ENCODE measurements at places on chromosomes 7 and 10.

- DNase-seq: no peak
Observed at GRCh38 chr10:103792547-103792946, 62.8 kb downstream of the SH3PXD2A start.

GRCh38 chr7:139358541-139359365, 941 bp upstream of the LUC7L2 start:
- no peak for DNase-seq

GRCh38 chr7:2614631-2615330, 17.0 kb upstream of the TTYH3 start:
- DNase-seq: no peak

DNA sequence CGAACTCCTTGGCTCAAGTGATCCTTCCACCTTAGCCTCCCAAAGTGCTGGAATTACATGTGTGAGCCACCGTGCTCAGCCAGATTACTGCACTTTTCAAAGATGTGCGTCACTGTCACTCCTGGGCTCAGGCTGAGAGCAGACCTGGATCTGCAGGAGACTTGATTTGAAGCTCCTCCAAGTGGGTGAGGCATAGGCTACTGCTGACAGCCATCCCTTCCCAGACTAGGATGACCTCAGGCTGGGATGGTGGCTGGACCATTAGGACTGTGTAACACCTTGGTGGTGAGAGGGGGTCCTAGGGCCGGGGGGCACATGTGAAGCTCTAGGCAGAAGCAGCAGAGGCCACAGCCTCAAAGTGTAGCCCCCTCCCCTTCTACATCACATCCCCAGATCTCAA, 8.2 kb upstream of the SRRM3 start:
- DNase-seq: no peak

GRCh38 chr10:91901784-91902677, 7.3 kb downstream of the FGFBP3 start:
- DNase-seq: no peak

GRCh38 chr10:52785418-52785817, 12.8 kb upstream of the MBL2 start:
- DNase-seq: no peak

- no peak for DNase-seq
Observed at GRCh38 chr7:151677581-151678226, 158.0 kb upstream of the RHEB start.

DNA sequence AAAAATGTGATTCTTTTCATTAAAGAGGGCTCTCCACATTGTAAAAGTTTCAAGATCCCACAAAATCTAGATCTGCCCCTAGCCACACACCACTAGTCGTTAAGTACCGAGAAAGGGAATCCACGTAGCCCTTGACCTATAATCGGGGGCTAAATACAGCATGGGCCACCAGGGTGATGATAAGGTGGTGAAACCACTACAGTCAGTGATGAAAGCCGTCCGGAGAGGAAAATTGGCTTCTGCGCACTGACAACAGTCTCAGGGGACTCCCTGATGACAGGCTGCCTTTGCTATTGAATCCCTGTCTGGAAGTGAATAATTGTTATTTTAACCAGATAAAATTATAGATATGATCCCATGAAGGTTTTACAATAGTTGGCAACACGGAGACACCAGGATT, 4.6 kb downstream of the TECTB start:
- DNase-seq: no peak

DNA sequence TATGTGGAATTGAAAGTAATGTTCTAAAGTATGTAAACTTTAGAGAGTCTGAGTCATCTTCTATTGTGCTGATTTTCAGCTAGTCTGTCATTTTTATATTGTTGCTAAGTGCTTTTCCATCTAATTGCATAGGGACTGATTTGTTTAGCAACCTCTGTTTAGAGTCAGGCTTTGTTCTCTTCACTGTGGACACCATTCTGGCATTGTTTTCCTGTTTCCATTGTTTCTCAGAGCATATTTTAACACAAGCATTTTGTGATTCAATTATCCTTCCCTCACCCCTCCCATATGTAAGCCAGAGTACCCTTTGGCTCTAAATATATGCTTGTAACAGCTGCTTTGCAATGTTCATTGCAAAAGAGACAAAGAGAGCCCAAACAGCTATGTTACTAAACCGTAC, 748.4 kb upstream of the PHF14 start:
- no peak for DNase-seq

GRCh38 chr7:66668677-66669076, 40.0 kb downstream of the KCTD7 start:
- no peak for DNase-seq

- no peak for DNase-seq
Observed at GRCh38 chr10:11715815-11716494, 26.2 kb upstream of the ECHDC3 start.

GRCh38 chr10:114398587-114399331, 5.5 kb downstream of the AFAP1L2 start:
- DNase-seq: no peak

DNA sequence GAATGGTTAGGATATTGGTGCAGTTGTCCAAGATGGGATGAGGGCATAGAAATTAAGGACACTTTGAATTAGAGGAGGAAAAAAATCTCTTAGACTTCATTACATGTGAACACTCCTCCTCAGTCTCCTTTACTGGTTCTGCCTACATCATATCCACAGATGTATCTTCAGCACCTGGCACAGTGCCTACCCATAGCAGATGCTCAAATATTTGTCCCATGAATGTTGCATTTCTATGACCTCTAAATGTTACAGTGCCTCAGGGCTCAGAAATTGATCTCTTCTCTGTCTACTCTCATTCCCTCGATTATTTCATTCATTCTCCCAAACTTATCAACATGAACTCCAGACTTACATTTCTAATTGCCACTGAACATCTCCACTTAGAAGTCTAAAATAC, 17.1 kb downstream of the CNNM1 start:
- no peak for DNase-seq

DNA sequence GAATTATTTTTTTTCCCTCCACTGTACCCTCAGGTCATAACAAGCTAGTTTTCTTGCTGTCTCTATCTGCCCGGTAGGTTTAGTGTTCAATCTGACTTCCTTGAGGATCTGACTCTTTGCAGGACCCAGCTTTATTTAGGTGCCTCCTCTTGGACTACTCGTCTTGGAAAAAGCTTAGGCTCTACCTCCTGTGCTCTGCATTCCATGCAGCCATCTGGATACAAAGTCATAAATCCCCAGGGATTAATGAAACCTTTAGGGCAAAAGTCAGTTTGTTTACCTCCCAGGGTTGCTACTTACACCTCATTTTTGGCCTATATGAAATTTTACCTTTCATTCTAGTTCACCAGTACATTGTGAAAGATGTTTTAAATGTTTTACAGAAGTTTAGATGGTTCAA, 8.0 kb downstream of the STAG3 start:
- DNase-seq: no peak
